ENCODE measurements at places on chromosomes 2 and 18. TPM values are rescaled to one million over a fixed set of nuclear protein-coding genes. Genes with fewer than 3 reads are reported as not detected.

GRCh38 chr2:215442401-215442787 lies 6.5 kb upstream of the FN1 start:
- DNase-seq, result no peak
- H3K4me3 ChIP-seq, result no peak overlapping the region
- no peak overlapping the region for H3K27ac ChIP-seq
- H3K27me3 ChIP-seq, result peaks cover 34% of the 10 kb centered on the region
- H3K4me1 ChIP-seq, result no peaks in the 10 kb centered on the region
- H3K36me3 ChIP-seq, result no peaks in the 10 kb centered on the region

DNA sequence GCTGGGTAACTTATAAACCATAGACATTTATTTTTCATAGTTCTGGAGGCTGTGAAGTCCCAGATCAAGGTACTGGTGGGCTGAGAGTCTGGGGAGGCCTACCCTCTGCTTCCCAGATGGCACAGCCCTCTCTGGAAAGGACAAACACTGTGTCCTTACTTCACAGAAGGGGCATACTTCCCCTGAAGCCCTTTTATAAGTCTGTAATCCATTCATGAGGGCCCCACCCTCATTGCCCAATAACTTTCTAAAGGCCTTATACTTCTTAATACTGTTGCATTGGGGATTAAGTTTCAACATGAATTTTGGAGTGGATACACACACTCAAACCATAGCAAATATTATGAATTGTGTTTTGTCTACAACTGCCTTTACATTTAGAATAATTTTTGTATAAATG lies 36.0 kb downstream of the ATIC start:
- H3K36me3 ChIP-seq, result peaks cover 68% of the 10 kb centered on the region

DNA sequence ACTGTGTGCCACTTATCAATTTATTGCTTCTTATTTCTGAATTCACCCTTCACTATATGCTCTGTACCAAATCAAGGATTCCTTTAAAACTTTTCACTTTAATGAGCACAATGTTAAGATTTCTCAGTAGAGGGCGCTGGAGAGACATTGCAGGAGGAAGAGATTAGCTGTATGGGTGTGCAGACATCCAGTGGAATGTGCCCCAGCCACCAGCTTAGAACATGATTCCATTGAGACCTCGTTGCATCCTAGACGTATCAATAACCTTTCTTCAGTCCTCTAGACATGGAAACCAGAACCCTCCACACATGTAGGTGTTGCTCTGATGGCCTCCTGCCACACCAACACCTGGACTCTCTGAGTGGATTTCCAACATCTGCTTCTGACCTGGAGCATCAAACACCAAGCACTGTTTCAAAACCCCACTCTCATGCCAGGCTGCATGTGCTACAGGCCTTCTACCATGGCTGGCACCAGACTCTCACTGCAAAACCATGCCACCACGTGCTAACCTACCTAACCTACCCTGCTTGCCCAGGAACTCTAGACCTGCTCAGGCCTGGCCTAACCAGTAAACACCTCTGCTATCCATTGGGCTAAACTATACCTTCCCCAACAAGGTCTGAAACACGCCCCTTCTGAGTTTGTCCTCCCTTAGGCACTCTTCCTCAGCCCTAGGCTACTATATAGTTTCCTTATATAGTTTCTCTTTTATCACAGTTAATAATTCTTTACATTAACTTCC lies 633.2 kb upstream of the PKDCC start:
- H3K4me3 ChIP-seq, result no peak overlapping the region
- H3K27me3 ChIP-seq, result no peaks in the 10 kb centered on the region
- no peak for DNase-seq
- no peak overlapping the region for H3K27ac ChIP-seq

GRCh38 chr2:218896501-218897393 lies 16.1 kb downstream of the WNT10A start:
- H3K4me3 ChIP-seq, result peak overlapping the region; percentile 61
- H3K4me1 ChIP-seq, result peaks cover 67% of the 10 kb centered on the region
- H3K36me3 ChIP-seq, result peaks cover 3% of the 10 kb centered on the region

Gene SPDYA
- 12.8 TPM for total RNA-seq

All from CD4-positive, alpha-beta T cell (primary cell).